ENCODE measurements at places on chromosomes 5 and 9.

DNA sequence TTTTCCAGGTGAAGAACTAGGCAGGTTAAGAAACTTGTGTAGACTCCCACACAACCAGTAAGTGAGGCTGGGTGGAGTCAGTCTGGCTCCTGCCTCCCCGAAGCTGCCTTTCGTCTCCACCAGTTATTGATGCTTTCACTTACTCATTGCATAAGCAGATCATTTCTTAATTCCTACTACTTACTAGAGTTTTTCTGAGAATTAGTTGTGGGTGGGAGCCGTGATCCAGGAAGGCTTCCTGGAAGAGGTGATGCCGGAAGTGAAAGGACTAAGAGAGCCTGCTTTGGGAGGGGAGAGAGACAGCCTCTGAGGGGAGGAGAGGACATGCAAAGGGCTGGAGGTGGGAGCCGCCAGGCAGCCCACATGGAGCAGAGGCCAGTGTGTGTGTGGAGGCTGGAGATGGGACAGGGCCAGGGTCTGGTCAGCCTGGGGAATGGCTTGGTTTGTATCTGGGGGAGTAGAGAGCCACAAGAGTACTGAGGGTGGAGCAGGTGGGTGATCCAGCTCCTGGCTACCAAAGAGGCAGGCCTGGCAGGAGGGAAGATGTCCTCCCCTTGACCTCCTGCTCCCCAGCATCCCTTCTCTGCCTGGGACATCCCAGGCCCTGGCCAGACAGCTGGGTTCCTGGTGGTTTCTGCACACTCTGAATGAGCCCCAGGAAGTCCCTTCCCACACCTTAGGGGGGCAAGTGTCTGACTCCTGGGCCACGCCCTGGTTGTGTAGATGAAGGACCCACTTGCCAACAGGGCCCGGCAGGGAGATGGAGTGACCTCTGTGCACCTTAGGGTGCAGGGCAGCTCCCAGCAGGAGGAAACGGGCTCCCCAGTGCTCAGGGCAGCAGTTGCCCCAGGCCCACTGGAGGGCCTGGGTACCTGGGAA lies 12.2 kb upstream of the CARD19 start:
- no peak for DNase-seq

DNA sequence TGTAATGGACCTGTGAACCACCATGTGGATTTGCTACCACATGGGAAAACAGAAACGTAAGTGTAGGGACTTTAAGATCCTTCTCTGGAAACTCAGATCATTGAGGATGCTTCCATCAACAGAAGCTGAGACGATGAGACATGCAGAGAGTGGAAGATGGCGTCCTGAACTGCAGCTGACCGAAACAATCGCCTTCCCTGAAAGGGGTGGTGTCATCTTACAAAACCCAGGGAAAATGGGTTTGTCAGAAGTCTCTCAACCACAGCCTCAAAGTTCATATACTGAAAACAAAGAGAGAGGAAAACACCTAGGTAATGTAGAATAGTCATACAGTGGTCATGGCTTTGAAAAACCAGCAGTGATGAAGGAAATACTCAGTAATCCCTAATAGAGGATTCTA lies 6.6 kb upstream of the PTPN3 start:
- DNase-seq: no peak

DNA sequence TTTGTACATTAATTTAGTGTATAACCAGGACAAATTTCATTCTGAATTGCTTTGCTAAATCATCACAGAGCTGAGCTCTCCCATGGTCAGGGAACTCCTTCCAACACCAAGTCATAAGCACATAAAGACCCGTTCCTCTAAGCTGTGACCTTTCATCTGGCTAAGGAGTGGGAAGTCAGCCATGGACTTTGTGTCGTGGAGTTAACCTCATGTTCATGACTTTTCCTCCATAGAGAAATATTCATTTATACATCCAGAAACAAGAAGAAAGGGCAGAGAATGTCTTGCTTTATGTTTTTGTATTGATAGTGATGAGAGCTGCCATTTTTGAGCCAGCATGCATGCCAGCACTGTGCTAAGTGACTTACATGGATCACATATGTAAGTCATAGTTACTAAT lies 97.5 kb downstream of the INIP start:
- no peak for DNase-seq

- DNase-seq: no peak
These were observed 88.6 kb downstream of the ANGPTL2 start for GRCh38 chr9:127033789-127034188.

- DNase-seq: no peak
These were observed 2.6 kb upstream of the EGFL7 start for GRCh38 chr9:136659861-136660784.

GRCh38 chr5:175279506-175279905 lies 164.5 kb downstream of the DRD1 start:
- no peak for DNase-seq

DNA sequence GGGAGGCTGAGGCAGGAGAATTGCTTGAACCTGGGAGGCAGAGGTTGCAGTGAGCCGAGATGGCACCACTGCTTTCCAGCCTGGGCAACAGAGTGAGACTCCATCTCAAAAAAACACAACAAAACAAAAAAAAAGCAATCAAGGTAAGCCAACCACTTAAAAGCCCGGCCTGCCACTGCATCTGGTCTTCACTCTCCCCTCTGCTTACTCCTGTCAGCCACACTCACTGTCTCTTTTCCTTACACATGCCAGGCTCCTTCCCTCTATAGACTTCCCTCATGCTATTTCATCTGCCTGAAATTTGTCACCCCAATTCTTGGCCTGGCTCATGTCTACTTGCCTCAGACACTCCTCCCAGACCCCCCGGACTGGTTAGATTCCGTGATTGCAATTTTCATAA lies 17.6 kb upstream of the LIFR start:
- DNase-seq: no peak

DNA sequence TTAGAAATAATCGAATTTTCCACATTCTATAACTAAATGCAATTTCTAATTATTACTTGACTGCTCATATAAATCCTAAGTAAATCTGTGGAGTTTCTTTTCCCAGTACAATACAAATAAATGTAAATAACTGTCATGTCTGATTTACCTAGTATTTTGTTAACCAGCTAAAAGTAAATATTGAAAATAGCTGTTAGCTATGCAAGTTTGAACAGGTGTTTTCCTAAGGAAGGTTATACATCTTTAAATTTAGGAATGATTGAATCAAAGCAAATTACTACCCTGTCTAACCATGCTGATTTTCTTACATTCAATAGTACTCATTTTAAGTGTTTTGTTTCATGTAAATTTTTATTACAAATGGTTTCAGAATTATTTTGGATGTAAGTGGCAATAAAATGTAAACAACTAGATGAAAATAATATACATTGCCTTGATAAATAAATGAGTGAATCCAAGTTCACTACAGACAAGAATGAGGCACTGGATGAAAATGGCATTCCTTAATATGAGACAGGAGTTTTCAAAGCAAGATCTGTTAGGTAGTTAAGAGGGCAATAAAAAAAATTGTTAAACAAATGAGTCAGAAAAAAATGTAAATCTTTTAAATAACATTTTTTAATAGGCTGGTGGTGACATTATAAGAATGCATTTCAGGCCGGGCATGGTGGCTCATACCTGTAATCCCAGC lies 15.8 kb downstream of the MCIDAS start:
- DNase-seq: peak; percentile 23

- no peak for DNase-seq
These were observed 946 bp downstream of the ADCY2 start for GRCh38 chr5:7396713-7397454.

DNA sequence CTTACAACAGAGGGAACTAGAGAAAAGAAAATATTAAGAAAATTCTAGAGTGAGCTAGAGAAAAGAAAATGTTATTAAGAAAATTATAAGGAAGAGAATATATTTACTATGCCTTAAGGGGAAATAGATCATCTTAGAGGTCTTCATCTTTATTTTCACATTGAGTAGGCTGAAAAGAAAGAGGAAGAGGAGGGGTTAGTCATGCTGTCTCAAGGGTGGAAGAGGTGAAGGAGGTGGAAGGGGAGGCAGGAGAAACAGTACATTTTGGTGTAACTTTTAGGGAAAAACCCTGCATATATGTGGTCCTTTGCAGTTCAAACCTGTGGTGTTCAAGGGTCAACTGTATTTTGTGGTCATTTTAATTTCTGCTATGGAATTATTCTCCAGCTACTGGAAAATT lies 46.6 kb downstream of the PPIP5K2 start:
- DNase-seq: no peak

- DNase-seq: no peak
These were observed 511.7 kb upstream of the SGCD start for GRCh38 chr5:155815248-155815647.

DNA sequence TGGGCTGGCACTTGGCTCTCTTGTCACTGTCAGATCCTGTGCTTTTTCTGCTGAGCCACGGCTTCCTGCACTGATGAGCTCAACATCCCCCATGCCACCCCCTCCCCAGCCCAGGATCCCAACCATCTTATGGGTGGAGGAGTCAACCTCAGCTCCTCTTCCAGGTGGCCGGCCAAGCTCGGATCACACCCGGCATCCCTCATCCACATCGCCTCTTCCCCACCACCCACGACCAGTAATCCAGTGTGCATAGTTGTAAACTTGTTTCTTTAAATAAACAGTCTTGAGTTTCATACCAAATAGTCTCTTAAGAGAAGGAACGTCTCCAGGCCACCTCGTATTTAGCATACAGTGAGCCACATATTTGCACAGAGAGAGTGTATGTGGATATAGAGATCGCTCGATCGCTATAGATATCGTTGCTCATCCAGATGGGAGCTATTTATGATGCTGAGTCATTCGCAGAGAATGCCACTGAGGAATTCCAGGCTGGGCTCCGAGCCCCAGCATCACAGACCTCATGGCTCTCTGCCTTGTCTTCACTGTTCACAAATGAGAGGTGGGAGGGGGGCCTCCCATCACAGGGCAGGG lies 61.8 kb upstream of the CPLX2 start:
- peak; percentile 75 for DNase-seq

DNA sequence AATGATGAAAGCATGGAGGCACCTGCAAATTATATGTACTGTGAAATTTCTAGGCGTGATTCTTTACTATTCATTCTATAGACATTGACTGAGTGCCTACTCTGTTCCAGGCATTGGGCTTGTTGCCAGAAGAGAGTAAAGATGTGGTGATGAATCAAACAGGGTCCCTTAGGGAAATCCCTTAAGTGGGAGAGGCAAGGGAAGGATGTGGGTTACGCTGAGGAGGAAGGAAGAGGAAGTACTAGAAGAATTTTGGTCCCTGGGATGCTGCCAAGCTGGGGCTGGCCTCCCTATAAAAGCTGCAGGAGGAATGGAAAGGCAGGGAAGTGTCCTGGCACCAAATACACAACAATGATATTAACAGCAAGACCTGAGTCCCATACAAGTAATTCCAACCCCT lies 76.7 kb upstream of the SPOCK1 start:
- DNase-seq: no peak

GRCh38 chr5:17723876-17724275 lies 89.6 kb downstream of the TAF11L14 start:
- DNase-seq: no peak

- no peak for DNase-seq
These were observed 64.8 kb downstream of the PLAC8L1 start for GRCh38 chr5:146040527-146040926.

- no peak for DNase-seq
These were observed 555.2 kb upstream of the GRAMD2B start for GRCh38 chr5:125868036-125868435.

DNA sequence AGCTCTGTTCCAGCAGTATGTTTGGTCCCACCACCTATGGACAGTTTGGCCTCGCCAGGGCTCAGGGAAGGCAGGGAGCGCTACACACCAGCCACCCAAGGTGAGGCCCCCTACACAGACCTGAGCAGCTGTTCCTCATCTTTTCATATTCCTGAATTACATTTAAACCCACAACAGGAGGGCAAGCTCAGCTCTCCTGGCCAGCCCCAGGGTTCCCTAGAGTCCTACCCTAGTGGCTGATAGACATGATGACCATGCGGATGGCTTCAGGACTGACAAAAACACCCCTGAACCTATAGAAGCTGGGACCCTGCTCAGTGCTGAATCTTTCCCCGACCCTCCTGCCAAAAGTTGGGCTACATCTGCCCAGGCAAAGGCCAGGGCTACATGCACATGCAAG lies 6.7 kb upstream of the FOXE1 start:
- no peak for DNase-seq

GRCh38 chr5:86500947-86501346 lies 116.8 kb upstream of the COX7C start:
- DNase-seq: no peak

GRCh38 chr5:53167836-53168235 lies 58.3 kb upstream of the MOCS2 start:
- DNase-seq: no peak

DNA sequence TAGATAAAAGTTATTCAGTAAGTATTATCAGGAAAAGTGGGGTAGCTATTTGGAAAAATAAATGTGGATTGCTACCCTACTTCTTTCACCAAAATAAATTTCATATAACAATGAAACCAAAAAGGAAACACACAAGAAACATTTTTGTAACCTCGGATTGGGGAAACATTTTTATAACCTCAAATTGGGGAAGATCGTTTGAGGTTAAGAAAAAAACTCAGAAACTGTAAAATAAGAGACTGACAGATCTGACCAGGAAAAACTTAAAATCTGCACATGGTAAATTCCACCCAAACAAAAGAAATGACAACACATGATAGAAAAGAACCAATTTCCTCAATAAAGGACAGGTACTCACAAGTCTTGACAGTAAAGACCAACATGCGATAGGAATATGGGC lies 13.5 kb downstream of the EFCAB9 start:
- DNase-seq: no peak

Measured in LoVo (cell line).